Spleen (tissue), 13 donors: ENCODE measurements at places on chromosomes 2 and 18. TPM values are rescaled to one million over a fixed set of nuclear protein-coding genes. Genes with fewer than 3 reads are reported as not detected.

GRCh38 chr18:13338318-13338717 lies 119.8 kb downstream of the LDLRAD4 start:
- DNase-seq: no peak

GRCh38 chr2:40259900-40260299 lies 192.0 kb downstream of the SLC8A1 start:
- DNase-seq: no peak

- DNase-seq: no peak
These were observed 224.6 kb downstream of the ARL6IP6 start for GRCh38 chr2:152942940-152943440.

- no peak for DNase-seq
These were observed 284.1 kb downstream of the TRIB2 start for GRCh38 chr2:13000664-13001363.

MALL gene
- 7.2 TPM for total RNA-seq
